ENCODE measurements at places on chromosomes 7 and 10. TPM values are rescaled to one million over a fixed set of nuclear protein-coding genes. Genes with fewer than 3 reads are reported as not detected.

- DNase-seq = no peak
Measured at GRCh38 chr7:26662646-26663045, 201.7 kb downstream of the SKAP2 start.

GRCh38 chr10:129111922-129112321, 355.1 kb upstream of the MGMT start:
- no peak for DNase-seq

- no peak for DNase-seq
Measured at GRCh38 chr10:4980793-4981192, 17.6 kb downstream of the AKR1C1 start.

- DNase-seq = no peak
Measured at GRCh38 chr7:87231711-87232110, 12.2 kb upstream of the TMEM243 start.

DNA sequence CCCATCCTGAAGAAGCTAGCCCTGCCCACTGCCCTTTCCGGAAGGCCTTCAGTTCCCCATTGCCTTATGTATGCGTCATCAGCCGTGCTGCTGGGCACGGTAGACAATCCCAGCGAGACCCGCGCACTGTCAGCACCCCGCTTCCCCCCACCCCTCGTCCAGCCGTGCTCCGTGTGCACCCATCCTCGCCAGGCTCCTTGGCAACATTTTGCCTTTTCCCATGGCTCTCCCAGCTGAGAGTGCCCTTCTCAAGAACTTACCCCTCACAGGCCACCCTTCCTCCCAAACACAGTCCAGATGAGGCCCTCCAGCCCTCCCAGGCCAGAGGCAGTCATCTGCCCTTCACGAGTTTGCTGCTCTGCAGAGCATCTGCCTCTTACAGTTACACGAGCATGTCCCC, 633.8 kb upstream of the FOXK1 start:
- no peak for DNase-seq

- DNase-seq = no peak
Measured at GRCh38 chr10:97078261-97078937, 107.4 kb downstream of the SLIT1 start.

- no peak for DNase-seq
Measured at GRCh38 chr10:107942826-107943225, 778.3 kb upstream of the SORCS1 start.

GRCh38 chr10:82558014-82558607, 683.1 kb downstream of the NRG3 start:
- DNase-seq = no peak

DNA sequence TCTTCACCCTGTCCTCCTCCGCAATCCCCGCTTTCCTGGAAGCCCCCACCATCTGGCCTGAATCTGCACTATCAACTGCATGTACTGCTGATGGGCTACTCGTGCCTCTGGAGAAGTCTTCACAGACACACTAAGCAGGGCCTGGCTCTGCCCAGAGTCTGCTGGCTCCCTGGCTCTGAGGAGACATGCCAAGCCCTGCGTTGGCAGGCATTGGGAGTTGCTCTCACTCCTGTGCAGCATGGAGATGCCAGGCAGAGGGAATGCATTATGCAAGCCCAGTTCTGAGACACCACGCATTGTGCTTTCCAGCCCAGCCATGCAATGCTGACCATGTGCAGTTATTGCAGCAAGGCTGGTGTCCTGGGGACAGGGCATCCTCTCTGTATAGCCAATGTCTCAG, 314.6 kb downstream of the CXCL12 start:
- DNase-seq = no peak

DNA sequence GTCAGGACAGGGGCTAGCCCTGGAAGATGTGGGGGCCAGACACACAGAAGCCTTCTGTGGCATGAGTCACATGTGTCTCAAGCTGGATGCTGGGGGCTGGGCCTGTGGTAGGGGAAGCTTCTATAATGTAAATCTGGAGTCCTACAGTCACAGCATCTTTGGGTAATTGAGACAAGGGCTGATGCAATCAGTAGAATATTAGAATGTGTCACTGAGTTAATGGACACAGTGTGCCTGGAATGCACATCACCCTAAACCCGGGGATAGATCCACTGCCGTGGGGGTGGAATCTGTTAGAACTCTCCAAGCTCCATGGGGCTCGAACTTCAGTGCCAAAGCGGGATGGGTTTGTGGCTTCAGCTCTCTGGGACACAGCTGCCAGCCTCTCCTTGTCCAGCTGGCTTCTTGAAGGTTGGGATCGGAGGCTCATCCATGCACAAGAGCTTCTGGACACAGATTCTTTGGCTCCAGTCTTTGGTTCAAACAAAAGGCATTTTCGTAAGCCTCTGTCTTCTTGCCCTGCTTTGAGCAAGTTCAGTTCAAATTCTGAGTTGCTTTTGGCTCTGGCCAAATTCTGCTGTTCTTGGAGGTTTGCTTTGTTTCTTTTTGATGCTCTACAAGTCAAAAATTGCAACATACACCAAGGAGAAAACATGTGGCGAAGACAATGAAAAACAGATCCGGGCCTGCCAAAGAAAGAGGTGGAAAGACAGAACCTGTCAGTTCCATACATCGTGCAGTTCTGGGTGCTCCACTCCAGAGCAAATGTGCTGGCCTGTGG, 194.8 kb upstream of the ZNF32 start:
- DNase-seq = no peak

- DNase-seq = no peak
Measured at GRCh38 chr10:61338146-61338545, 115.0 kb downstream of the TMEM26 start.

- DNase-seq = no peak
Measured at GRCh38 chr10:76643511-76643911, 994.1 kb downstream of the KCNMA1 start.

DNA sequence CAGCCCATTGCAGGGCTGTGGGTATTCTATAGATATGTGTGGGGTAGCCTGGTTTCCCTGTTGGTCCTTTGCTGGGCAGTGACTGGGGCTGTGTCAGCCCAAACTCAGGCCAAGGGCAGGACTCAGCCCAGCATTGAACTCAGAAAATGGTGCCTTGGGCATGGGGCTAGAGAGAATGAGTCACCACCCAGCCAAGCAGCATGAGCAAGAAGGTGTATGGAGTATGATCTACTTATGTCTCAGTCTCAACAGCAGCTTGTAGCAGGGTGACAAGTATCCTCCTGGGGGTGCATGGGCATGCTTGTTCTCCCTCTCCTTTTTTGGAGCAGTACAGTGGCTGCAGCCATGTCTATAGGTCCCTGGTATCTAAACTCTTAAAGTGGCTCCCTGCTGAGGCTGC, 32.0 kb downstream of the STK31 start:
- no peak for DNase-seq

GRCh38 chr7:1344421-1344820, 111.7 kb downstream of the UNCX start:
- no peak for DNase-seq

GRCh38 chr10:112546474-112546873, 99.5 kb downstream of the VTI1A start:
- DNase-seq = no peak

- peak; percentile 33 for DNase-seq
Measured at GRCh38 chr7:114084472-114085312, 165.9 kb upstream of the PPP1R3A start.

GRCh38 chr10:88152728-88153133, 289.3 kb downstream of the PTEN start:
- DNase-seq = peak; percentile 21

- DNase-seq = no peak
Measured at GRCh38 chr7:127635659-127636285, 16.2 kb upstream of the SND1 start.

- peak; percentile 2 for DNase-seq
Measured at GRCh38 chr10:43235070-43235900, 31.6 kb downstream of the RASGEF1A start.

- peak; percentile 83 for DNase-seq
Measured at GRCh38 chr7:90211391-90212148, at the start of gene STEAP2. Gene STEAP2 (plus strand): TSS chr7:90211740. CDS start chr7:90225083, 13,343 bp downstream.

DNA sequence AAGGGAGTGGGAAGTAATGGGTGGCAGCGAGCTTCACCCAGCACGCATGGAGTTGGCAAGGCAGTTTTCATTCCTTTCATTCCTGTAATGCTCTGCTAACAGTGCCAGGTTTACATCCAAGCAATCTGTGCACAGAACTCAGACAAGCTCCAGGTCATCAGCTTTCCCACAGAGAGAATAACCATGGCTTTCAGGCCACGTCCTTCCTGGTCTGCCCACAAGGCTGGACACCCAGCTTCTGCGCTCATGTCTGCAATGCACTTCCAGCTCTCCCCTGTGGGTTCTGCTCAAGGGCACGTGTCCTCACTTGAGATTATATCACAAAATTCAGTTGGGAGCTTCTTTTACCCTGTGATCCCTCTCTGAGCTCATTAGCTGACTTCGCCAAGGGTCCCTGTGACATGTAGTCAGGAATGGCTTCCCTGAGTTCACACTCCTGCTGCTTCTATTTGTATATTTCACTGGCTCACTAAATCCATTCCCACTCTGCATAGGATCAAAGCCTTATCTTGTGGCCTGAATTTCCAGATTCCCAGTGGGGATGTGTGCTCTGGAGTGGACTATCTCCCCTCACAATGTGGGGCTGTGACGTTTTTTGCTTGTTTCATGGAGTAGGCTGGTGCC, 18.6 kb downstream of the AKR1C2 start:
- DNase-seq = peak; percentile 54

GRCh38 chr10:77571490-77571889, 66.1 kb downstream of the KCNMA1 start:
- DNase-seq = no peak

DNA sequence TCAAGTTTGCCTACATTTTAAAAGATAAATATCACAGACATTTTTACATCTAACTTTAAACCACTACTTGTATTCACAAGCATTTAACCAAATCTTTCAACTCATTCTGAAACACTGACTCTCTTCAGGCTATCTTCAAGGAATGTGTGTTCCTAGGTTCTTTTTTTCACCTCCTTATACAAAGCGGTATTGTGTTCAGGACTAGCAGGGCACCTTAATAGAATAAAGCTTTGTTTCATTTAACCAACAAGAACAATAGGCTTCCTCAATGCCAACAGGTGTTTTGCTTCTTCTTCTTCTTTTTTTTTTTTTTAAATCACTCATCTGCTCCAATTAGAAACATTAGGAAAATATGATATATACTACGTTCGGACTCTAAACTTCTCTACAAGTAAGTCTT, 212.9 kb upstream of the SEMA3E start:
- no peak for DNase-seq

GRCh38 chr10:37991655-37992054, 15.2 kb upstream of the ZNF25 start:
- no peak for DNase-seq

GRCh38 chr7:66679633-66680244, 51.1 kb downstream of the KCTD7 start:
- peak; percentile 42 for DNase-seq

- DNase-seq = peak; percentile 16
Measured at GRCh38 chr10:46520941-46521340, 35.5 kb downstream of the GPRIN2 start.

DNA sequence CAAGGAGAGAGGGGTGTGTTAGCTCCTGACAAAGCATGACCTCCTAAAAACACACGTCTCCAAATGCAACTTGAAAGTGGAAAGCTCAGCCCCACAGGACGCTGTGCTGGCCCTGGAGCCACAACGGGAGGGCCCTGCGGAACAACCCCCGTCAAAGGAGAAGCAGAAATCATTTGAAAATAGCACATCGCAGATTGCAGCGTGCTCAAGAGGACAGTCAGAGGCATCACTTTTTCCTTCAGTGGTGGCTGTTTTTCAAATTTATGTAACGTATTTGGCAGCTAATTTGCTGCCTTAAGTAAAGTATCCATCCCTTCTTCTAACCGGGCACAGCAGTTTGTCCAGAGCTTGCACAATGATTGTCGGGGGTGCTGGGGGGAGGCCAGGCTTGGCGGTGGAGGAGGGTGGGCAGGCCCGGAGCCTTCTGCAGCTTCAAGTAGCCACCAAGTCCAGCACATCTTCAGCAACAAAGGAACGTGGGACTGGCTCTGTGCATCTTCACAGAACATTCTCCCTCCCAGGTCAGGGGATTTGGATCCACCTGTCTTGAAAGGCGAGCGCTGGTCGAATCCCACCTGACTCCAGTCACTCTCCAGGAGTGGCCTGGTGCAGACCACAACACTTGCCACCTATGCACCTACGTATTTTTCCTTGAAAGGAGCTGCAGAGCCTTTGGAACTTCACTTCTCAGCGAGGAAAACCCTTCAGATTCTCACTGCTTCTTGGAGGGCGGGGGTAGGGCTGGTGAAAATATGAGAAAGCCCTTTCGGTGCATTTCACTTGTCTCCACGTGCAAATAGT, 346.3 kb downstream of the DNAJB6 start:
- DNase-seq = no peak

GRCh38 chr10:28945959-28946358, 268.6 kb downstream of the BAMBI start:
- DNase-seq = no peak

DNA sequence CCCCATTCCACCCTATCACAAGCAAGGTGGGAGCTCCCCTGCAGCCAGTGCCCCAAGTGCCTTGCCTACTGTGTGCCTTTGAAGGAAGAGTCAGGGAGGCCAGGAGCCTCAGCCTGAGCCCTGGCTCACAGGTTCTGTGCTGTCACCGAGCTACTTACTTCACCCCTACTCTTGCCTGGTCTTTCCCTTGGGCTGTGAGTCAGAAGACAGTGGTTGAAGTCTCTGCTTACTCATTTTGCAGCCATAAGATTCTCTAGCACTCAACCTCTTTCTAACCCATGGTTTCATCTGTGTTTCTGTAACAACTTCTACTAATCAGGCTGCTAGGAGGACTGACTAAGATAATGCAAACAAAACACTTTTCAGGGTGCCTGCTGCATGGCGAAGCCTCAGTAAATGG, 114.5 kb downstream of the PLCE1 start:
- DNase-seq = no peak

- no peak for DNase-seq
Measured at GRCh38 chr10:77111611-77112550, 525.7 kb downstream of the KCNMA1 start.

DNA sequence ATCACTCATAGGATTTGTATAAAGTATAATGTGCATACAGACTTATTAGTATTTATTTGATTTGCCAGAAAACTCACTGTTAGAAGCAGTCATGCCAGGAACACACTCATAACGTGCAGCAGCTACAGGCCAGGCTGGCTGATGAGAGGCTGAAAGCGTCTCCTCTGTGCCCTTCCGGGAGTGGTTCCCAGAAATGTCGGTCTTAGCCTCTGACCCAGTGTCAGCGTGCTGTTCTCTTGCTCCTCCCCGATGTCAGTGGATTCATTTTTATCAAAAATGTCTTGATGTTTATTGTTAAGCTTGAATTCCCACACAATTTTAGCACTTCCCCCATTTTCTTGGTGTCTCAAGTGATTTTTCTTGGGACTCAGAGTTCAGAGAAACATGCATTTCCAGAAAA, 33.3 kb upstream of the GARS1 start:
- DNase-seq = no peak

The TAS2R4 gene
- total RNA-seq = 5.2 TPM

The IKZF1 gene
- 31.5 TPM for total RNA-seq

The CUZD1 gene
- total RNA-seq = 0.57 TPM

The OR2A5 gene
- total RNA-seq = not detected

The TMEM248 gene
- 146 TPM for total RNA-seq

The ZP3 gene
- 7.8 TPM for total RNA-seq

The SPAM1 gene
- not detected for total RNA-seq

The COL26A1 gene
- 8.5 TPM for total RNA-seq

The SAMD9L gene
- 4.5 TPM for total RNA-seq

The DHTKD1 gene
- total RNA-seq = 24.9 TPM

Measured in adrenal gland (tissue), 19 donors.